Right ventricle myocardium superior (tissue), 1 donor: ENCODE measurements at places on chromosomes 3 and 15. TPM values are rescaled to one million over a fixed set of nuclear protein-coding genes. Genes with fewer than 3 reads are reported as not detected.

Gene P2RY13
- 1.0 TPM for total RNA-seq

DNA sequence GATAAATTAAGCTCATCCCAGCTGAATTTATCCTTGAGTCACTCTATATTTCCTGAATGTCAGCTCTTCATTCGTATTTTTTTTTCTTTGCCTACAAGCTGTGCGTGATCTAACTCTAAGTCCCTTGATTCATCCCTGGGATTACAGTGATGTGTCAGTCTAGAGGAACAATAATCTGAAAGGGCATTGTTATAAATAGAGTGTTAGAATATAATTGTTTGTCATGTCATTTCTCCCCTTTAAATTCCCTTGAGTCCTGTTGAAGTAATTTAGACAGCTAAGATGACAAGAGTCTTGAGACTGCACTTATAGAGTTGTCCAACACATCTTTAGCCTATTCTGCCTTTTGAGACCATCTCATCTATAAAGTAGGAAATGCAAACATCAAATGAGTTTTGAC is 621.8 kb downstream of the ZIC1 start:
- no peak for DNase-seq

Gene CCDC9B
- 155 TPM for total RNA-seq

GRCh38 chr3:184348057-184348382 is 10.6 kb downstream of the FAM131A start:
- DNase-seq: no peak

GRCh38 chr15:76871930-76872329 is 33.2 kb downstream of the SCAPER start:
- DNase-seq: no peak

DNA sequence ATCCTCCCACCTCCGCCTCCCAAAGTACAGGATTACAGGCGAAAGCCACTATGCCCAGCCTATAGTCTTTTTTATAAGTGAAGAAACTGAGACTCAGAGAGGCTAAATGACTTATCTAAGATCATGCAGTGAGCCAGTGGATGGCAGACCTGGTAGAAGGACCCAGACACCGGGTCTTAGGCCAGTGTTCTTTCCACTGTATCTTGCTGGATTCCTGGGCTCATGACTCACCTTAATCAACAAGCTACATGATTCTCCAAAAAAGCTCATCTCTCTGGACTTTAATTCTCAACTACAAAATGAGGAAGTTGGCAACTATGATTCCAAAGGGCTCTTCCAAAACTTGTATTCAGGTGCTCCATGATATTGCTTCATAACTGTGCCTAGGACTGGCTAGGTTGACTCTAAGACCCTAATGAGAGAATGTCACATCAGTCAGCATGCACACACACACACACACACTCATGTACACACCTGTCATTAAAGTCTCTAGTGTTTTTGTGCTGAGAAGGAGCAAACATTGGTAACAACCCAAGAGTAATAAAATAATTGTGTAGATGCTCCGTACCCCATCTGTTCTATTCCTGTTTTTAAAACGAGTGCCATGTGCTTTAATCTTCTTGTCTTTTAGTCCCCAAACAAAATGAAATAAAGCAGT is 89.7 kb upstream of the SLC4A7 start:
- no peak for DNase-seq

Gene SPINT1
- 0.59 TPM for total RNA-seq

GRCh38 chr15:101477851-101478362 is 11.6 kb downstream of the PCSK6 start:
- DNase-seq: peak; percentile 39

GRCh38 chr15:40754574-40754882 is 526 bp downstream of the RMDN3 start:
- DNase-seq: no peak

Gene GPR149
- not detected for total RNA-seq

GRCh38 chr3:98557324-98558010 is 25.7 kb downstream of the GPR15 start:
- no peak for DNase-seq

Gene FBXO40
- 207 TPM for total RNA-seq

Gene BCHE
- total RNA-seq: 2.8 TPM

Gene CCR1
- total RNA-seq: 2.7 TPM

GRCh38 chr3:3685721-3686120 is 113.5 kb upstream of the LRRN1 start:
- DNase-seq: no peak

Gene PPP1R2
- 28.2 TPM for total RNA-seq

- no peak for DNase-seq
Observed at GRCh38 chr15:42284551-42284950, 11.3 kb upstream of the TMEM87A start.

DNA sequence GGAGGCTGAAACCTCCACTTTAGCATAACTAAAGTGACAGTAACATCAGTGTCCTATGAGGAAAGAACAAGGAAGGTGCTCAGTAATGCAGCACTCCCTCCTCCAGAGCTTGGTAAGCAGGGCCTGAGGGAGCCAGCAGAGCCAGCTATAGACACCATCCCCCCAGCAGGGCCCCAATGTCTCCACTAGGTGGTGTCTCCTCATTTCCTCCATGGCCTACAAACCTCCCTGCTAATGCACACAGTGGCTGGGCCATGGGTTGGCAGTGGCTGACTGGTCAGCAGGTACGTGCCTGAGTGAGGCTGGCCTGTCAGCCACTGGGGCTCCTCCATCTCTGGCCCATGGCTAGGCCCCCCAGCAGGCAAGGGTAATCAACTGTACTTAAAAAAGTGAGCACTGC is 13.6 kb downstream of the MRPS25 start:
- no peak for DNase-seq

Gene PAK6
- 9.7 TPM for total RNA-seq

DNA sequence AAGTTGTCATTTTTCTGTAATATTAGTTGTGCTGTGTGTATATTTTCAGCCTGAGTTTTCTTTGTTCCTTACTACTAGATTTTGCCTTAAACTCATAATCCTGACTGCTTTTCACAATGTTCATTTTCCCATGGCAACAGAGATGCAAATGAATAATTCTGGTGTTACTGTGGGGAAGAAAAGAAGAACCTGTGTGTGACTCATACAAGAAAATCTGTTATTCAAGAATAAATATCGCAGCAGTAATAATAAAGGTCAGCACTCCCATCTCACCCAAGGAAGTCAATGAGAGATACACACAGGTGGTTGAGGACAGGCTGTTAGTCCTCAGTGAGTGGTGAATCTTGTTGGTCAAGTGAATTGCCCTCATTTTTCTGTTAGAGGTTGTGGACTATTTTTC is 656.6 kb upstream of the NAALADL2 start:
- DNase-seq: no peak

DNA sequence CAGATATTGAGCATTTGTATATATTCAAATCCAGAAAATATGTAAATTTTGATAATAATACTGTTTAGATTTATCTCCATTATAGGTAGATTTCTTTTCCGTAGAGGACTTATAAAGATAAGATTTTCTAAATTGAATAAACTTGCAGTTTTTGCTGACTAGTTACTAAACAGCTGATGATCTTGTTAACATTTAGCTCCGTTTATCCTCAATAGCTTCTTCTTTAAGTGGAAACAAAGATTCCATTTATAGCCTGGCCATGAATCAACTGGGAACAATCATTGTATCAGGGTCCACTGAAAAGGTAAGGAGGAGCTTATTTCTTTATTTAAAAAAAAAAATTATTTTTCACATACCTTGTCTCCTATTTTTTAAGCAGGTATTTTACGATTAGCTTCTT is 16.7 kb downstream of the WDR48 start:
- DNase-seq: no peak

Gene DAPK2
- total RNA-seq: 48.2 TPM

Gene NIPA2
- 19.2 TPM for total RNA-seq

Gene DUOXA2
- total RNA-seq: not detected

DNA sequence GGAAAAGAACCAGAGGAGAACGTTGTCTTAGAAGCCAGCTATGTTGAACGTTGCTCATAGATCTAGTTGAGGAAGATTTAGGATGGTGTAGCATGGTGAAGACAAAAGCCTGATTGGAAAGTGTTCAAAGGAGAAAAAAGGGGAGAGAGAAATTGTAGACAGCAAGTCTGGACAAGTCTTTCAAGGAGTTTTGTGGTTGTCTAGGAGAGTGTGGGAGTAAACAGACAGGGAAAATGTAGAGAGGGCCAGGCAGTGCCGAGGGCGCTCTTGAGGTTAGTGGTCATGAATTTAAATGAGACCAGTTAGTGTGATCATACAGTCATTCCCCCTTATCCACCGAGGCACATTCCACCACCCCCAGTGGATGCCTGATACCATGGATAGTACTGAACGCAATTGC is 167.5 kb upstream of the IL12A start:
- no peak for DNase-seq

Gene TMC3
- not detected for total RNA-seq
